ENCODE measurements at places on chromosomes 5 and 9.

DNA sequence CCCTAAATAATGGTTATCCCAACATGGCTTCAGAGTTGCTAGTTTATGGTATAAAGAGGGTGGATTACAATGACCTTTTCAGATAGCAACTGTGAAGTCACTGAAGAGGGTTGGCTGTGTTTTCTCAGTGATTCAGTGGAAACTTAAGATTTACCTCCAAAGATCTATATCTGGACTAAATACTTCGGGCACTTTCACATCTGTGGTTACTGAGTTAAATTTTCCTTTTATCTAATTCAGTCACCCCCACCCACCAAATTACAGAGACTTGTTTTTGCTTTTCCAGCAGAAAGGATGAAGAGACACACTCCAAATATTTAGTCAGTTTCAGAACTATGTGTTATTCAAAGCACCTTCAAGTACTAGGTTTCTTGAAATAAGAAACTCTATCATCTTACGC is 573.2 kb downstream of the CCDC171 start:
- DNase-seq, result no peak

DNA sequence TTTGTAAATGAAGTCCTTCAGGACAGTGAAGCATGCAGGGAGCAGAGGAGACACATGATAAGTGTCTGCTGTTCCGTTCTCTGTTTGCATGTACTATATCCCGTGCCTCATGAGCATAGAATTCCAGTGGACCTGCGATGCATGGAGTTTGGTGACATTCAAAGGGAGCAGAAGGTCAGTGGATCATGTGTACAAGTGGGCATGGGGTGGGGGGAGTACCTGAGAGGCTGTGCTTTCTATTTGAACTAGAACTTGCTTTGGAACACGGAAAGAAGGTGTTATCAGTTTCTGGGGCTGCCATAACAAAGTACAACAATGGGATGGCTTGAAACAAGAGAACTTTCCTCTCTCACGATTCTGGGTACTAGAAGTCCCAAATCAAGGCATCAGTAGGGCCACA is 5.1 kb upstream of the CCNJL start:
- no peak for DNase-seq

DNA sequence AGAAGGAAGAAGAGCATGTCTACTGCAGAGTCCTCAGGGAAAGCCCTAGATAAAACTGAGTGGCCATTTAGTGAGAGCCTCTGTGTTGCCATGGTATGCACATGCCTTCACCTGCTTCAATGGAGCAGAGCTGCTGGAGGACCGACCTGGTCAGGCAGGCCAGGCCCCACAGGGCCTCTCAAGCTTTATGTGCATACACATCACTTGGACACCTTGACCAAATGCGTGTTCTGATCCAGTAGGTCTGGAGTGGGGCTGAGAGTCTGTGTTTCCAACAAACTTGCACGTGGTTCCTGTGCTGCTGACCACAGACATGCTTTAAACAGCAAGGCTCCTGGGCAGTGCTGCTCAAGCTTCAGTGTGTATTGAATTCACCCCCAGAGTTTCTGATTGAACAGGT is 51.4 kb upstream of the SLC2A8 start:
- DNase-seq, result no peak

- no peak for DNase-seq
These were observed 54.7 kb downstream of the SH3RF2 start for GRCh38 chr5:145991044-145991575.

- DNase-seq, result no peak
These were observed 1.5 kb downstream of the RASGRF2 start for GRCh38 chr5:80961376-80962281.

DNA sequence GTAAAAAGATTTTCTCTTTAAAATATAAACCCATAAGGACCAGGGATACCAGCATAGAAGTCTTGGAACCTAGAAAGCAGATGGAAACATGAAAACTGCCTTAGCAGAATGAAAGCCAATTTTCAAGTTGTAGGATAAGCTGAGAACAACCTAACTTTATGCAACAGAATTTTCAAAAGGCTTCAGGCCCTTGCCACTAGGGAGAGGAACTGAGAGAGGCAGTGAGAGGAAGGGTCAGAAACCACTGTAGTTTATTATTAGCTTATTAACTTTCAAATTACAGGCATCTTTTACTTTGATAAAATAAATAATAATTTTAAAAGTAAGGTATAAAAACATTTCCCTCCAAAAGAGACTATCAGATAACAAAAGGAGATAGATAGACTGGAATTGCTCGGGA is 33.4 kb downstream of the FAM81B start:
- no peak for DNase-seq

GRCh38 chr9:33300546-33300945 is 10.2 kb downstream of the NFX1 start:
- no peak for DNase-seq

- no peak for DNase-seq
These were observed 21.1 kb upstream of the IL9 start for GRCh38 chr5:135916638-135917263.

- no peak for DNase-seq
These were observed 27.6 kb downstream of the ALDH1A1 start for GRCh38 chr9:72925126-72925789.

- DNase-seq, result no peak
These were observed 3.0 kb downstream of the GRK6 start for GRCh38 chr5:177429248-177430040.

DNA sequence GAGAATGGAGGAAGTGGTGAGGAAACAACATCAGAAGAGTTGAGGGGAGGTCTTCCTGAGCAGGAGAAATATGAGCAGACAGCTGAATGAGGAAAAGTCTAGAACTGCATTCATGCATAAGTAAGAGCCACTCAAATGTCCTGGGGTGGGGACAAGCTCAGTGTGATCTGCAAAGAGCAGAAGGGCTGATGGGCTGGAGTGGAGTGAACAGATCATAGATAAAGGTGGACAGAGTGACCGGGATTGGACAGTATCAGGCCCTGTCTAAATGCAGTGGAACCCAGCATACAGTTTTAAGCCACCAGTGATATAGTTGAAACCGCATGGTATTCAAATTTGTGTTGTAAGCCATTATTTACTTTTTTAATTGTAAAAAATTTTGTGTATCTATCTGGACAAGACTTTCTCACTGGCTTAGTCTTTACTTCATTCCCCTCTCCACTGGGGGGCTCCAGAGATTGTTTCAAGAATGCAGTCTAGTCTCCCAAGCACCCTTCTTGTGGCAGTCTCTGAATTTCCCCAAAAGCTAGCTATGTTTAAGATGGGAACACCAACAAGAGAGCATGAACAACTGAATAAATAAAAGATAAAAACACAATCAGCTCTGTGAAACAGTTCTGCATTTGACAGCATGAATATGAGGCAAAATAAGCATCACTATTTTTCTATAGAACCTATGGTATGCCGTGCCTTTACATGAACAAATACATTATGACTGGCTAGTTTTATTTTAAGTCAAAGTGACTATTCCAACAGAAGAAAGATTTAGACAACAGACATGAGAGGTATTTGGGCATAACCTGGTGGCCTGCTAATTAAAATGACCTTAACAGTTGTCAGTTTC is 10.7 kb upstream of the STK32A start:
- DNase-seq, result peak; percentile 72

DNA sequence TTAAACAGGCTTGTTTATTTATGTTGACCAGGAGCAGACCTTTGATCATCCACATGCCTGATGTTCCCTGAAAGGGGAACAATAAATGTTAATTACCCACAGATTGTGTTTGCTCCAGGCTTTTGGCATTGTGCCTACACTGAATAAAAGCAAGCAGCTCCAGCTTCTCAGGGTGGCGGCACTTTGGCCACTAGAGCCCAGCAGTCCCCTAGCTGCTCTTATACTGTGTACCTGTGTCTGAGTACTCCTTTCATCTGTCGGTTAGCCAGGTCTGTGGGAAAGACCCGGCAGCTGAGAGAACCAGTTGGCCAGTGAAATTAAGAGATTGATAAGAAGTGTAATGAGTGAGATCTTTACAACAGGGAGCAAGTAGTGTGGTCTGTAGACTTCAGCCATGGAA is 254.8 kb upstream of the FTMT start:
- DNase-seq, result no peak

GRCh38 chr5:14873790-14874189 is 2.2 kb upstream of the ANKH start:
- DNase-seq, result no peak

DNA sequence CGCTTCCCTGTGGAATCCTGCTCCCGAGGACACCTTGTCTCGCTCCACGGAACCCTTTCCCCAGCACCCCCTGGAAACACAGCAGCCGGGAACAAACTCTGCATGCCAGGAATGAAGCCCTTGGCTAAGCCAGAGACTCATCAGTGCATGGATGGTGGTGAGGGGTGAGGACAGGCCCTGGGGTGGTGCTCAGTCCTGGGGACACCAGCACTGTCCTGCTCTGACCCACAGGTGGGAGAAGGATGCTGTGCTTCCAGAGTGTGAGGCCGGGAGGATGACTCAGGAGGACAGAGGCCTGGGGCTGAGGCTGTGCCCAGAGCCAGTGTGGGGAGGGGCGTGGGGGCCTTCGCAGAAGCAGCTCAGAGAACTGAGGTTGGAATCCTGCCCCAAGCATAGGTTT is 11.2 kb upstream of the EGR1 start:
- no peak for DNase-seq

- DNase-seq, result no peak
These were observed 92.5 kb downstream of the ROR2 start for GRCh38 chr9:91857291-91858212.

DNA sequence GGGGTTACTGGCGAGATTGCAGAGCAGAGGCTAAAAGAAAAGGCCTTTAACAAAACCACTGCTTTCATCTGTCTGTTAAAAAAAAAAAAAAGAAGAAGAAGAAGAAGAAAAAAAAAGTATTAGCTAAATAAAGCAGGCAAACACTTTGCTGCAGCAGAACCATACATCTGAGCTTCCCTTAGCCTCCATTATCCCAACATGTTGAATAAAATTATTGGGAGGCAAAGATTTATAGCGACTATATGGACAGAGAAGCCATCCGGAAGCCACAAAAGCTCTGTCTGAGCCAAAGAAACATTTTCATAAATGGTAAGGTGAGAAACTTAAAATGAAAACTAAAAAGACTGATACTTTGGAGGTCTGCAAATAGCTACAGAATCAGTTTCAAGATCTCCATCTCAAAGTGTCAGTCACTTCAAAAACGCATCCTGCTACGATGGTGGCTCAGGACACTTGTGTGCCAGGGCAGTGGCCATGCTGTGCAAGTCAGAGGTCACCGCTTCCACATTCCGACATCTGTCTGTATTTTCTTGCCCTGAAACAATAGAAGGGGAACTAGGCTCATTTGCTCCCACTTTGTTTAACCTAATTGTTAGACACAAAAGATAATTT is 9.6 kb downstream of the EFNA5 start:
- no peak for DNase-seq

DNA sequence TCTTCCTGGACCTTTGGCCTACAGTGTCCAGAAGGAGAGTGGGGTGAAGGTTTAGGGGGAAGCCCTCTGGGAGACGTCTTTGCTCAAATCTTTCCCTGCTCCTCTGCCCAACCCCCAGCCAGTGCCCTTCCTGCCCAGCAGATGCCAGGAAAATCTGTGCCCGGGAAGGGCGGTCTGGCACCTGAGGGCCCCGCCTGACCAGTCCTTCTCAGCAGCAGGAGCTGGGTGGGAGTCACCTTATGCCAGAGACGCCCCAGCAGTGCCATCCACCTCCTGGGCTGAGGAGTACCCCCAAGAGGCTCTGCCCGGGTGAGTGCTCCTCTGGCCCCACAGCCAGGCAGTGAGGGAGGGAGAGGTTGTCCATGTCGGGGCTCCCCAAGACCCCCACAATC is 14.9 kb upstream of the CERCAM start:
- DNase-seq, result no peak

DNA sequence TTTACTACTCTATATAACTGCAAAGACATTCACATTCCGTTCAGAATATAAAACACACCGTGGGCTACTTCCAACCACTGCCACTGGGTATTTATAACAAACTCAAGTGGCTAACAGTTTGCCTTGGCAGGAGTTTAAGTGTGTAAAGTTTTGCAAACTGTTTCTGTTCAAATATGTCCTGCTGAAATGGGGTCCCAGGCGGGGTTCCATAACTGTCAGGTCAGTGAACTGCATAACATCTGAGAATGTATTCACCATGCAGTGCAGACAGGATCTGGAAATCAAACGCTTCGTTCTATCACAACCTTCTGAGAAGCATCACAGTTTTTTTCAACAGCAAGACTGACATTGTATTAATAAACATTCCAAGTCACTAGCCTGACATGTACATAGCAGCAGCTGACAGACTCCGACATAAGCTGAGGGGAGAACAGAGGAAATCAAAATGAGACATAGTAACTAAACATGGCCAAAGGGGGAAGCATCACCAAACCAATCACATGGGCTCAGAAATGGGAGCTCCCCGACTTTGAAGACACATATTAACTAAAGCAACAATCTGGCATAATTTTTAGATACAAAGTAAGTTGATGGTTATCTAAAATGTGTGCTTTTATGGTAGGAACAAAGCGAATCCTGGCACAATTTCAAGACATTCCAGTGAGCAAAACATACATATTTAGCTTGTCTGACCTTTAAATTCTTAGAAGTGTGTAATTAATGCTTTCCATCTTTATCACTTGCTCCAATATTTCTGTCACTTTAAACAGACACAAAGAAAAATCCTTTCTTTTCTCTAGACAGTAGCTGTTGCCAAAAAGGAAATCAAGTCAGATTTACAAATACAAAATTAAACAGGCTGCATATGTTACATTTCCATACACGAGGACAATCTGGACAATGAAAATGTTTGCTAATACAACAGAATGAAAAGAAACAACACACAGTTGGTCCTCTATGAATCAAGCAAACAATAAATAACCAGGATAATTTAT is 156.8 kb downstream of the MAPKAP1 start:
- DNase-seq, result no peak

DNA sequence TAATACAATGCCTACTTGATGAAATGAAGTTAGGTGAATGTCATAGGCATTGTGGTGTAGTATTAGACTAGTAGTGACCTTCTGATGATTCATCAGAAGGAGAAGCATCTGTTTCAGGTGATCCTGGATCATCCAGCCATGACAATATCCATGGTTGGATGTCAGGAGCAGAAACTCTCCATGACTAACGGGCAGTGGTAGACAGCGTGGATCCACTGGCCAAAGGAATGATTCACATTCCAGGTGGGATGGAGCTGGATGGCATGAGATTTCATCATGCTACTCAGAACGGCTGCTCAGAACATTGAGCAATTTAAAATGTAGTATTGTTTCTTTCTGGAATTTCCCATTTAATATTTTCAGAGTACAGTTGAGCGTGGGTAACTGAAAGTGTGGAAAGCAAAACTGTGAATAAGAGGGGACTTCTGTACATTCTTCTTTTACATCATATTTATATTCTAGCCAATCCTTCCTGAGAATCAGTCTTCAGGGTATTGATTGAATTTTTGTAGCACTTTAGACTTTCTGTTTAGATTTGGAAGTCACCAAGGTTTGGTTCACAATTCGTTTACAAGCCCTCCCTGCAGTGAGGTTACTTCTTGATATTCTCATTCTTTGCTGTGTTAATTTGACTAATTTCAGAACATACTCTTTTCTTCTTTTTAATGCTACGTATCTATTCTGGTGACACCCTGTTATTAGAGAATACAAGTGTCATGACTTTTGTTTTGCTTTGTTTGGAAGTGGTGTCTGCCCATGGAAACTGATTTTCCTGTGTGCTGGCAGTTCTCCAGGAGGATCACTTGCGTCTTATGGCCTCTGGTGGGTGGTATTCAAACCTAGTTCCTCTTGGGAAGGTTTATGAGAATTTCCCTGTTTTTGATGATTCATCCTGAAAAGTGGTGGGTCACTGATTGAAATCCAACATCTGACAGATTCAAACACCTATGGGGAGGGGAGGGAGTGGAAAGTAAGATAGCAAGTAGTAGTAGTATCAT is 12.2 kb upstream of the CLINT1 start:
- DNase-seq, result no peak

- DNase-seq, result no peak
These were observed 56.9 kb downstream of the PAM start for GRCh38 chr5:102811972-102812371.

All from SW 1271 (cell line).